Stimulated activated CD8-positive, alpha-beta memory T cell treated with anti-CD3 and anti-CD28 coated beads, Interleukin-2, amount 100 ng/mL, for 1 hour (primary cell): ENCODE measurements at places on chromosomes 2 and 18.

- DNase-seq: no peak
Observed at GRCh38 chr2:157984866-157985265, 108.7 kb upstream of the ACVR1 start.

DNA sequence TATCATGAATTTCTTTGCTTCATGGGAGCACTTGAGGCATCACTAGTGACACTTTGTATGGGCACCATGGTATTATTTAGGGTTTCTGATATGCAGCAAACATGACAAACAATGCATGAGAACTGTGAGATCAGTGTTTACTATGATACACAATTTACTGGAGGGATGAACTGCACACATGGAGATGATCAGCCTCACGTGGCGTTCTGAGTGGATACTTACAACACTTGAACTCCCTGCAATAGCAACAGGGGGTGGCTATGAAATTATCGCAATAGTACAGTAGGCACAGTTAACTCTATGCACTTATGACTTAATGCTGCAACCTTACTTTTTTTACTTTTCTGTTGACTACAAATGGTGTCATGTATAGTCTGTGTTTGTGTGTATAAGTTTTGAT lies 18.5 kb upstream of the UGT1A8 start:
- no peak for DNase-seq

GRCh38 chr18:54358495-54359040 lies 862 bp downstream of the C18orf54 start:
- no peak for DNase-seq

DNA sequence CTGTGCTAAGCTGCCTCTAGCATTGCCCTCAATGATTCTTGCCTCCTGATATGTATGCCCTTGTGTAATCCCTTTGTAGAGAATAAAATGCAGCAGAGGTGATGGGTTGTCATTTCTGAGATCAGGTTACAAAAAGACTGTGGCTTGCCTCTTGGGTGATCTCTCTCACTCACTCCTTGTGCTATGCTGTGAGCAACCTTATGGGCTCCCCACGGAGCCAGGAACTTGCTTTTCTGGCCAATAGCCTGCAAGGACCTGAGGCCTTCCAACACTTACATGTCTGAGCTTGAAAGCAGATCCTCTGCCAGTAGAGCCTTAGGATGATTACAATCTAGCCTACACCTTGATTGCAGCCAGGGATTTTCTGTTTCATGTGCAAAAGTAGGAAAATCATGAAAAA lies 123.1 kb upstream of the XIRP2 start:
- no peak for DNase-seq

- no peak for DNase-seq
Observed at GRCh38 chr18:50602466-50602865, 42.6 kb downstream of the MAPK4 start.

DNA sequence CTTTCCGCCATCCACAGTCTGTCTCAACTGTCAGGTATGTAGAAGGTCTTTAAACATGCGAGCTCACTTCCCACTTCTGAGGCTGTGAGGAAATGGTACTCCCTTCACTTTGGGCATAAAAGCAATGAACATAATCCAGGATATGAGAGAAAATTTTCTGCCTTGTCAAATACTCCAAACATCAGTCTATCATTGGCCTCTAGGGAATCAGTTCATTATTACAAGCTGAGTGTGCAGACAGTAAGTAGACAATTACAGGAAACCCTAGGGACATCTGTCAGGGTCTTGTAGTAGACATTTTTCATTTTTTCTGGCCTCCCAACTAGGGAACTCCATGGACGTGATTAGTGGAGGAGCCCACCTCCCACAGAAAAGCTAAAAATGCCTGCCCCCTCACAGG lies 13.6 kb upstream of the APCDD1 start:
- no peak for DNase-seq

GRCh38 chr2:9774266-9774665 lies 69.0 kb upstream of the TAF1B start:
- DNase-seq: no peak

GRCh38 chr2:8438476-8438875 lies 243.4 kb upstream of the ID2 start:
- no peak for DNase-seq

DNA sequence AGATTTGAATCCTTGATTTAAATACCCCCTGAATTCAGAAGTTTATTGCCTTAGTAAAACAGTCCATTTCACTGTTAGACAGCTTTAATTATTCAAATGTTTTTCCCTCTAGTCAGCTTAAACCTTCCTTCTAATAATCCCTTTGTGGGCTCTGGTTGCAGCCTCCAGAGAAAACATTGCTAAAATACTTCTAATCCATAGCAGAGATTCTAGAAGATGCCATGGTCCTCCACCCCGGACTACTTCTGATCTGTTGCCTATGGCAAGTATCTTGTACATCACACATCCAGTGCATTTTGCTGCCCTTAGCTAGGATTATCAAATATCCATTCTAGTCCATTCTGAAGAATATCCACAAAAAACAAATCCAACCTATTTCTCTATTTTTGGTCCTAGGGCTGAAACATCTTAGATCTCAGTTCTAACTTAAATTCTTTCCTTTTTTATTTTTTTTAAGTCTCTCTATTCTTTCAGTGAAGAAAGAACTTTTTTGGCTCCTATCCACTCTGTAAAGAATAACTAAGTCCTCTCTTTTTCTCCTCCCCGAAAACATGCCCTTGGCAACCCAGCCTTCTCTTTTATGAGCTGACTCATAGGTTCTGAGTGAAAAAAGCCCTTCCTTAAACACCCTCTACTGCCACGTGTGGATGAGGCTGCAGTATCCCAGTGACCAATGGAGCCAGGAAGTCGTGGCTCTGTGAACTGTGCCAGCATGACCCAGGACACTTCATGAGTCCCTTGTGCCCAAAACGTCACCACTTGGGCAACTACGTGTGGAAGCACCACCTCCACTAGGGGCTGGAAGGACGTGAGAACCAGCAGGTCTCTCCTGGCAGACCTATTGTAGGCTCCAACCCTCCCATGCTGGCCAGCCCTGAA lies 349.8 kb downstream of the TNS1 start:
- DNase-seq: no peak

- DNase-seq: no peak
Observed at GRCh38 chr2:72605836-72606442, 219.9 kb downstream of the EXOC6B start.

DNA sequence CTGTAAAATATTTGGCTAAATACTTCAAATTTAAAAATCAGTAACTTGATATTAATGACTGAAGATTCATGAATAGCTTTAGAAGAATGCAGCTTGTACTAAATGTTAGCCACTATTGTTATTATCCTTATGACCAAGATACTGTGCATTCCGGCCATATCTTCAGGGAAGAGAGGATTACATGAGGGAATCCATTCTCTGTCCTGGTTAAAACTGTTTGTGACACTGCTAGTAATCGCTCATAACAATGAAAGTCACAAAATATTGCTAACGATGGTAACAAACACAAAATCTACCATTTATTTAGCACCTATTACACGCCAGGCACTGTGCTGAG lies 217.7 kb downstream of the PRKCE start:
- no peak for DNase-seq

DNA sequence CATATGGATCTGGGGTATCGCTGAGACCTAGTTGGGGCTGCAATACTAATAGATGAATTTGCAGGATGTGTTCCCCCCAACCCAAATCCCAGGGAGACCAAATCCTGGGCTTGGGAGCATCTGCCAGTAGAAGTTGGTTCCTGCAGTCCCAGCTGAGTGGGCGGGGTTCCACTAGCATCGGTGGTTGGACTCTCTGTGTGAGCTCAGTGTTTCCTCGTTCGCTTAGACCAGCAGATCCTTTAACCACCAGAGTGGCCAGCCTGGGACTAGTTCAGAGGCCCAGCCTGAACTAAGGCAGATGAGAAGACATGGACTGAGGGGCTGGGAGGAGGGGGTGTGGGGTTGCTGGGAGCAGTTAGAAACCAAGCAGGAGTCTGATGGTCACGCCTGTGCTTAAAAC lies 40.7 kb downstream of the PCARE start:
- DNase-seq: no peak

- DNase-seq: no peak
Observed at GRCh38 chr2:20671736-20672080, 4.8 kb downstream of the GDF7 start.

DNA sequence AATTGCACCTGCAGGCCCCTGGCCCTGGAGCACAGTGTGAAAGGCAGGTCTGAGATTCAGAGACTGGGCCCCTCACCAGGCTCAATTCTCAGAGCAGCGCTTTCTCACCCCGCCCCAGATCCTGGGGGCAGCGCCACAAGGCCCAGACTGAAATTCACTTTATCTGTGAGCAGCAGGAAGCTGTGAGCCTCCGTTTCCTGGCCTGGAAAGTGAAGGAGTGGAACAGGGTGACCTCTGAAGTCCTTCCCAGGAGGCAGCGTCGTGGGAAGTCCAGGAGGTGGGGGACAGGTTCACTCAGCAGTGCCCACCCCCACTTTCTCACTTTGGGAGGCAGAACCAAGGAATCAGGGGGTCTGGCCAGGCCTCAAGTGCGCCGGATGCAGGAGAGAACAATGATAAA lies 235.4 kb downstream of the NDUFA10 start:
- no peak for DNase-seq

- DNase-seq: no peak
Observed at GRCh38 chr2:42084231-42084671, 36.4 kb downstream of the PKDCC start.

GRCh38 chr2:226376516-226377180 lies 423.0 kb downstream of the IRS1 start:
- no peak for DNase-seq

GRCh38 chr18:32732165-32732564 lies 40.7 kb downstream of the KLHL14 start:
- DNase-seq: no peak

DNA sequence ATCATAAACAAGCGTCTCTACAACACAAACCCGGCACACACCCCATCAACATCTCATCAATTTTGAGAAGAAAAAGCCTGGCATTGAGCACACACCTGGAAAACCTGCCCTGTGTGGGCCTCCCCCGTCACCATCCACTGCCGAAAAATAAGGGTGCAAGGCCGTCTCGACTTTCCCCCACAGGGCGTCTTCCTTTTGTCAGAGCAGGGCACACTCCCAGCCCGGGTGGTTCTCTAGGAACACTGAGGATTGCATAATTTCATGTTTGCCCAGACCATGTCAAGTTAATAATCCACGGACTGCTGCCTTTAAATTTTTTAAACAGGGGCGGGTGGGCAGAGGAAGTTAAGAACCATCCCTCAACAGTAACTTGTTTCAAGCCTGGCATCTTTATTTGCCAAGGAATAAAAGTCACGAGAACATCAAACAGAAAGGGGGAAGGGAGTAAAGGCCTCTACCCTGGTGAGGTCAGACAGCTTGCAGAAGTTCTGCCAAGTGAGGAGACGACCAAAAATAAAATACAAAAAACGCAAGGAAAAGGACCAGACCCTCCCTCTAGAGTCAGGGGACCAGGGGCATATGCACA lies 2.1 kb downstream of the TFCP2L1 start:
- no peak for DNase-seq

DNA sequence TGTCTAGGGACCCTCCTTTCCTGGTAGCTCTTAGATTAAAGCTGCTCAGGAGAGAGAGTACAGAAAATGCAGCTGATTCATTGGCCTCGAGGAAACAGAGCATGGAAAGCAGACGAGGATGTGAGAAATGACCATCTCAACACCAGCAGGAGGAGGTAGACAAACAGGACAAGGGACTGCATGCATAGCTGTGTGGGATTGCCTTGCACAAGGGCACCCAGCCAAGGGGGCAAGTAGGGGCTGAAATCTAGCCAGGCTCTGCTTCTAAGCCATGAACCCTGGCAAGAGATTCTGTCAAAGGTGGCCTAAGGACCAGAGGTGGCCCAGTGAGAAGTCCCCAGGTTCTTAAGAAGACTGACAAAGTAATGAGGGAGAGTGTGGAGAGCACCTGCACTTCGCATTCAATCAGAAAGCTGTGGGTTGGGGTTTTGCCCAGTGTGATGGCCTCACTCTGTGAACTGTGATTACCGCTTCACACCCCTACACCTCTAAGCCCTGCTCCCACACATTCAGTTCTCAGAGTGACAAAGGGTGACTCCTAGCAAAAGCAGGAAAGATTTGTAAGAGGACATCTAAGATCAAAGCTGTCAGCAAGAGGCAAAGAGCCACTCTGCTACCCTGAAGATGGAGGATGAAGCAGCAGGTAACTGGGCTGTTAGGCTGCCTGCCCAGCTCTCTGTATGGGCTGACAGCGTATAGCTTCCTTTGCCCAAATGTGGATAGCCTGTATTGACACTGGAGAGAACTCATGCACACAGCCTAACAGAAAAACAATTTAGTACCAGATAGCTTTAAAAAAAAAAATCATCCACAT lies 151.3 kb upstream of the PELI1 start:
- DNase-seq: no peak

DNA sequence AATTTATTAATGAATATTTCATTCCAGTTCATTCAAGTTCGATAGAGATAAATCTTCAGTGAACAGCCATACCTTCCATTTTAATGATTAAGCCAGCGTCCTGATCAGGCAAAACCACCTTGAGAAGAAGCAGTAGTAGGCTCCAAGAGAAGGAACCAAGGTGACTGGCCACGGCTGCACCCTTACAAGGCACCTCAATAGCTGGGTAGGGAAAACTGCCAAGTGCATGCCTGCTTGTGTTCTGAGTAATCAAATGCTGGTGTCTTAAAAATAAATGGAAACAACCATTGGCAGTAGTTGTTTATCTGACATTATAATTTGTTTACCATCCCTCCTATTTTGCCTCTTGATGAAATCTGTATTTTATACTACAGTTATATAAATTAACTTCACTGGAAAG lies 10.0 kb upstream of the FEZ2 start:
- no peak for DNase-seq

GRCh38 chr2:206086716-206087350 lies 859 bp upstream of the INO80D start:
- DNase-seq: no peak

- no peak for DNase-seq
Observed at GRCh38 chr2:191885098-191885497, 38.2 kb upstream of the CAVIN2 start.

GRCh38 chr2:28687640-28688385 lies 63.8 kb upstream of the PPP1CB start:
- DNase-seq: no peak

GRCh38 chr2:69082430-69082997 lies 69.5 kb downstream of the ANTXR1 start:
- DNase-seq: no peak

- DNase-seq: no peak
Observed at GRCh38 chr18:11899063-11899462, 9.1 kb downstream of the MPPE1 start.

GRCh38 chr2:163185160-163185559 lies 346.6 kb upstream of the KCNH7 start:
- DNase-seq: no peak

- DNase-seq: no peak
Observed at GRCh38 chr2:182591774-182592173, 124.3 kb upstream of the DNAJC10 start.

DNA sequence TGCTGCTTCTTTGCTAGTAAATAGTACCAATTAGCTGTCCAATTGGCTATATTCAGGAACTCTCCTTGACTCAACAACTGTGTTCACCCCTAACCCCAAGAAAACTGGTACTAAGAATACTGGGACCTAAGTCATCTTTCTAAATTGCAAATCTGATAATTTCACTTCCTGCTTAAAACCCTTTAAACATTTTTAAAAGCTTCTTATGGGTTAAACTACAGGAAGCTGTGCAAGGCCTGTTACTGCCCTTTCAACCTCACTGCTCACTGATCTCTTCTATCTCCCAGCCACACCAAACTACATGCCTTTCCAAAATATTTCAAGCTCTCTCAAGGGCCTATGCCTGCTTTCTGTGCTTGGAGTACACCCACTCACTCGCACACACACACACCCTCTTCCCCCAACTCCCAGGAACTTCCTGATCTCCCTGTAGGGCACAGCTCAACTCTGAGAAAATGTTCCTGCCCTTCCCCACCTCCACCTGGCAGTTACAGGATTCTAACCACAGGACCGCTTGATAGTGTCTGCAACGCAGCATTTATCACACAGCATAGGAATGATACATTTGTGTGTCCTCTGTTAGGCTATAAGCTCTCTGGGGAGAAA lies 6.7 kb downstream of the LMAN1 start:
- DNase-seq: no peak
